Uterus (tissue), 4 donors: ENCODE measurements at places on chromosomes 16 and 17. TPM values are rescaled to one million over a fixed set of nuclear protein-coding genes. Genes with fewer than 3 reads are reported as not detected.
A peak's percentile ranks its signal among the peaks of the same experiment; 100 is the strongest.

DNA sequence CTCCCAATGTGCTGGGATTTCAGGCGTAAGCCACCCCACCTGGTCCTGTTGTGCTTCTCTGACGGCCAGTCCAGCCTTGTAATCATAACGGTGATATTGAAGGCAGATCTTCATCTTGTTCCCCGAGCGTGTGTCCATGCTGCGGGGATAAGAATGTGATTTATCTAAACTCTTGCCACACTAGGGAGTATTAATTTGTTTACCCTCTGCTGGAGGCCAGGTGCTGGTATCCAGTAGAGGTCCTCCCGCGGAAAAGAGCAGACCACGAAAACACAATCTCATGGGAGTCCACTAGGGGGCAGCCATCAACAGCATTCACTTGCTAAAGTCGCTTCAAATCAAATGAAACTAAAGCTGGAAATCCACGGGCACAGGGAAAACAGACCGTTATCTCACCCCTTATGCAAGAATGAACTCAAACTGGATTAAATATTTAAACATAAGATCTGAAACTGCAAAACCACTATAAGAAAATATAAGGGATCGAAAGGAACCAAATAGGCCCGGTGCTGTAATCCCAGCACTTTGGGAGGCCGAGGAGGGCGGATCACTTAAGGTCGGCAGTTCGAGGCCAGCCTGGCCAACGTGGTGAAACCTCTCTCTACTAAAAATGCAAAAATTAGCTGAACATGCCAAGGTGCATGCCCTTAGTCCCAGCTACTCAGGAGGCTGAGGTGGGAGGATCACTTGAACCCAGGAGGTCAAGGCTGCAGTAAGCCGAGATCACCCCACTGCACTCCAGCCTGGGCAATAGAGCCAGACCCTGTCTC, 22.3 kb upstream of the RBBP6 start:
- DNase-seq: peak; percentile 84
- peak overlapping the region; percentile 54 for H3K27ac ChIP-seq
- no peaks in the 10 kb centered on the region for H3K27me3 ChIP-seq
- no peaks in the 10 kb centered on the region for H3K36me3 ChIP-seq

Gene KATNIP
- 12.3 TPM for total RNA-seq

Gene RHBDL3
- 3.8 TPM for total RNA-seq

GRCh38 chr16:11233727-11234376, 22.2 kb downstream of the SOCS1 start:
- no peaks in the 10 kb centered on the region for H3K4me1 ChIP-seq
- H3K27me3 ChIP-seq: no peaks in the 10 kb centered on the region
- H3K36me3 ChIP-seq: no peaks in the 10 kb centered on the region
- DNase-seq: no peak

DNA sequence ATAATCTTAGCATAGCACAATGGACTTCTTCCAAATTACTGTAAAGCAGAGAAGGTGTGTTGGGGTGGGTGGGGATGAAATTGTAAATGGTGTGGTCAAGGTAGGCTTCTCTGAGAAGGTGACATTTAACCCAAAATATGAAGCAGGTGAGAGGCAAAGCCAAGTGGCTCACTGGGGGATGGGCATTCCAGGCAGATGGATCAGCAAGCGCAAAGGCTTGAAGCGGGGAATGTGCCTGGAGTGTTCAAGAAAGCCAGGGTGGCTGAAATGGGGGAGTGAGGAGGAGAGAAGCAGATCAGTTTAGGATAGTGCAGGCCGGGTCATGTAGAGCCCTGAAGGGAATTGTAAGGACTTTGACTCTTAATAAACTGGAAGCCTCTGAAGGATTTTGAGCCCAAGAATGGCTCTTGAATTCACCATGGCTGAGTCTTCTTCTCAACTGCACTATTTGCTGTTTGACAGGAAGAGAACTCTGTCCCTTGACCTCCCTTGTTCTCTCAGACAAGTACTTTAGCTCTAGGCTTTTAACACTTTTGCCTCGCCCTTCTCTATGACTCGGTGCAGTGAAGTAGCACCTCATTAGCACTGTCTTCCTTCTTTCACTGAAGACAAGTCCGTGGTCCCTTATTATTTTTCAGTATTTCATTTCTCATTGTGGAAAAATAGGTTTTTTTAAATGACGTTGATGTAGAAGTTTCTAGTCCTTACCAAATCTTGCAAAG, 14.7 kb downstream of the CACNG3 start:
- no peaks in the 10 kb centered on the region for H3K4me1 ChIP-seq
- H3K36me3 ChIP-seq: no peaks in the 10 kb centered on the region
- DNase-seq: no peak
- no peak overlapping the region for H3K27ac ChIP-seq

- H3K36me3 ChIP-seq: no peaks in the 10 kb centered on the region
- H3K4me3 ChIP-seq: no peak overlapping the region
- peak; percentile 70 for DNase-seq
- H3K27ac ChIP-seq: no peak overlapping the region
These were observed 30.3 kb downstream of the HMOX2 start for GRCh38 chr16:4506450-4506849.

Gene NOXO1
- not detected for total RNA-seq

Gene SULT1A3
- total RNA-seq: 5.4 TPM

DNA sequence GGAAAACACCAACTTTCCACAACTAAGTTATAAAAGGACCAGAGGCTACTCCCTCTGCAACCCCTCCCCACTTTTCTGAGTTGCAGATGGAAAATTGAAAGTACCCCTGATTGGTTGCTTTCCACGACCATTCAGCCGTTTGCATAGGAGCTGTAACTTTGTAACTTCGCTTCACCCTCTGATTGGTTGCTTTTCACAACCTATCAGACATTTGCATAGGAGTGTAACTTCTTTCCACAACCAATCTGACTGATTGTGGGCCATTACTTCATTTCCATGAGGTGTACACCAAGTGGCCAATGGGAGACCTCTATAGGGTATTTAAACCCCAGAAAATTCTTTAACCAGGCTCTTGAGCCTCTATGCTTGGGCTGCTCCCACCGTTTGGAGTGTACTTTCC, 644.1 kb downstream of the WWOX start:
- no peaks in the 10 kb centered on the region for H3K36me3 ChIP-seq
- DNase-seq: no peak
- no peaks in the 10 kb centered on the region for H3K4me1 ChIP-seq
- H3K27ac ChIP-seq: peak overlapping the region; percentile 37

GRCh38 chr17:36942631-36943125, 5.4 kb downstream of the LHX1 start:
- H3K27ac ChIP-seq: no peak overlapping the region
- H3K36me3 ChIP-seq: no peaks in the 10 kb centered on the region
- H3K27me3 ChIP-seq: peaks cover 77% of the 10 kb centered on the region

- no peaks in the 10 kb centered on the region for H3K27me3 ChIP-seq
- no peak overlapping the region for H3K4me3 ChIP-seq
- H3K36me3 ChIP-seq: no peaks in the 10 kb centered on the region
- peak overlapping the region; percentile 41 for H3K27ac ChIP-seq
These were observed 157.1 kb downstream of the CMIP start for GRCh38 chr16:81601601-81602255.

DNA sequence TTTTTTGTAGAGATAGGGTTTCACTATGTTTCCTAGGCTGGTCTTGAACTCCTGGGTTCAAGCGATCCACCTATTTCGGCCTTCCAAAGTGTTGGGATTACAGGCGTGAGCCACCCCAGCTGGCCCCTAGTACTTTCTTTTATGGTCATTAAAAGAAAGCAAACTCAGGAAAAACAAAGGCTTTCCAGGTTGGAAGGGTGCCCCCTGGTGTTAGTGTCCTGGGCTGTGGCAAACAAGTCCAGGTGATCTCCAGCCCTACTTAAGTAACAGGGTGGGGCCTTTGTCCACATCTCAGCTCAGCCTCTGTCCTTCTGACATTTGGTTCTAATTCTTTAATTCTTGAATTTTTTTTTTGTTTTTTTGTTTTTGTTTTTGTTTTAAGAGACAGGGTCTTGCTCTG, 6.9 kb downstream of the IGFBP4 start:
- DNase-seq: peak; percentile 59
- no peaks in the 10 kb centered on the region for H3K36me3 ChIP-seq
- peaks cover 25% of the 10 kb centered on the region for H3K4me1 ChIP-seq
- no peaks in the 10 kb centered on the region for H3K27me3 ChIP-seq

Gene RCVRN
- 0.88 TPM for total RNA-seq

DNA sequence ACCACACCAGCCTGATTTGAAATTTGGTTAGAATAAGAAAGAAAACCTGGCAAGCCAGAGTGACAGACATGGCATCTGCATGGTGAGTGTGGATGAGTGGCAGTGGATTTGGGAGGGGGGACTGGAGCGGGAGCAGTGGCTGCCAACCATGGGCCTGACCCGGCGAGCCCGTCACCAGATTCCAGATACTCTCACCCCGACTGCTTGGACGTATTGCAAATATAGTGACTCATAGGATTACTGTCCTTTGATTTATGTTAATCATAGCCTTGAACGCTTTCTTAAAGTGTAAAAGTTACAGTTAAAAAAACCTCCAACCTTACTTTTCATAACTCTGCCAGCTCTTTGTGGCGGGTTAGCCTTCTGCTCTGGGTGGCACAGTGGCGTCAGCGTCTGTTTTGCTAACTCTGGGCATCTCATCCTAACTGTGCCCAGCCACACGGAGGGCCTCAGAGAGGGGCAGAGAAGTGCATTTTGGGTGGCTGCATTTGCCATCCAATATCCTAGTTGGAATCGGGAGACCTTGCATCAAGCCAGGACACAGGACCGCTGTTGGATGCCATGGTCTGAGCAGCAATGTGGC, 26.8 kb upstream of the FOXK2 start:
- no peak overlapping the region for H3K27ac ChIP-seq
- H3K27me3 ChIP-seq: no peaks in the 10 kb centered on the region
- peaks cover 5% of the 10 kb centered on the region for H3K4me1 ChIP-seq

Gene SEPTIN12
- total RNA-seq: not detected

Gene ARL5C
- not detected for total RNA-seq

Gene TSC2
- total RNA-seq: 53.8 TPM

DNA sequence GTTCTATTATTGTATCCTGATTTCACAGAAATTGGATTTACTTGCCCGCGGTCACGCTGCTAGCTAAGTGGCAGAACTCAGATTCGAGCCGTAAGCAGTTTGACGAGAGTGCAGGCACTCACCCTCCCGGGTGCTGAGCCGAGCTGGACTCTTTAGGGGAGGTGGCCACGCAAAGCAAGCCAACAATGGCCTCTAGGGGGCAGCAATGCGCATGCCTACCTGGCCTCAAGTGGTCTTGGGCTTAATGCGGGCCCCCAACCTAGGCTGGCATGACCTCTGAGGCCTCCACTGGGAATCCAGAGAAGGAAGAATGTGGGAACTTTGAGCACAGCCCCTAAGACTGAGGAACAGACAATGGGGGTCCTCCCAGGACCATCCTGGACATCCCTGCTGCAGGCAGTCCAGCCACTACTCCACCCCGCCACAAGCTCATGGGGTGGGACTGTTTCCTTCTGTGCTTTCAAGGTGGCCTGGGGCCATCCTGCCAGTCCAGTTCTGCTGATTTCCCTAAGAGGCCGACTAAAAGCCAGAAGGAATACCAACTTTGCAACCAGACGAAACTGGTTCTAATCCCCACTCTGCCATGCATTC, 276.5 kb downstream of the XYLT1 start:
- H3K36me3 ChIP-seq: no peaks in the 10 kb centered on the region
- DNase-seq: peak; percentile 48
- no peak overlapping the region for H3K27ac ChIP-seq
- H3K4me3 ChIP-seq: no peak overlapping the region
- H3K4me1 ChIP-seq: no peaks in the 10 kb centered on the region

- no peaks in the 10 kb centered on the region for H3K36me3 ChIP-seq
- H3K4me1 ChIP-seq: no peaks in the 10 kb centered on the region
- DNase-seq: no peak
- no peaks in the 10 kb centered on the region for H3K27me3 ChIP-seq
- H3K4me3 ChIP-seq: no peak overlapping the region
These were observed 20.4 kb downstream of the DNAJC7 start for GRCh38 chr17:41996855-41997164.

DNA sequence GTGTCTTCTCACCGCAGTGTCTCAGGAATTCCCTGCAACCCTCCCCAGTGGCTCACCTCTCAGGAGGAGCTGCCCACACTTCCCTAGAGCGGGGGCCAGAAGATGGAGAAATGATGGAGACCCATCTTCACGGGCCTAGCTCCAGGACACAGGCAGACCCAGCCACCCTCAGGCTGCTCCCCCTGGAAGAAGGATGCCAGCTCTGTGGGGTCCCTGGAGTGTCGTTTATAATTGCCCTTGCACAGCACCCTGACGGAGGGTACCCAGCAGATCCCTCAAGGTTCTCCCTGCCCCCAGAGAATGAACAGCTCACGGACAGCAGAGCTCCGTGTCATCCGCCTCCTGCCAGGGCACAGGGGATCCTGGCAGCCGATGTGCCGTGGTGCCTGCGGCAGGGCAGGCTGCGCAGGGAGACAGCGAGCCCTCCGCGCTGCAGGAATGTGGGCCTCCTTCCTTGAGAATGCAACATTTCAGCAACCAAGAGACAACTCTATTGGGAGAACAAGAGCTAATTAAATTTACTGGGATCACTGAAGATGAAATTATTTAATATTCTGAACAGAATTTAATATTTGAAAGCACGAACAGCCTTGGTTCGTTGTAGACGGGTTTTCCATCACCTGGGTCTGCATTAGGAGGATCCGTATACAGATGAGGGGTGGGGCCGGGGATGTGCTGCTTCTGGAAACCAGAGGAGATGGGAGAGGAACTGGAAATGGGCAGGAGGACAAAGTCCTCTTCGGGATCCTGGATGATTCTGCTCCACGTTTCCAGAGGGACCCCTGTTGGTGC, 21.0 kb upstream of the RBFOX3 start:
- no peak overlapping the region for H3K4me3 ChIP-seq
- no peaks in the 10 kb centered on the region for H3K4me1 ChIP-seq
- no peak for DNase-seq

Gene WSCD1
- 8.2 TPM for total RNA-seq

DNA sequence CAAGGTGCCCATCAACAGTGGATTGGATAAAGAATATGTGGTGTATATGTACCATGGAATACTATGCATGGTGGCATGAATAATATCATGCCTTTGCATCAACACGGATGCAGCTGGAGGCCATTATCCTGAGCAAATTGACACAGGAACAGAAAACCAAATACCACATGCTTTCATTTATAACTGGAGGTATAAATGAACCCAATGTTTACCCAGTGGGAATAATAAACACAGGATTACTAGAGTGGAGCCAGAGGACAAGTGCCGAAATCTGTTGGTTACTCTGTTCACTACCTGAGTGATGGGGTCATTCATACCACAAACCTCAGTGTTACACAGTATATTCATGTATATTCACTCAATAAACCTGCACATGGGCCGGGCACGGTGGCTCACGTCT, 125.2 kb downstream of the CDH11 start:
- H3K27me3 ChIP-seq: no peaks in the 10 kb centered on the region
- no peak for DNase-seq
- no peak overlapping the region for H3K4me3 ChIP-seq

DNA sequence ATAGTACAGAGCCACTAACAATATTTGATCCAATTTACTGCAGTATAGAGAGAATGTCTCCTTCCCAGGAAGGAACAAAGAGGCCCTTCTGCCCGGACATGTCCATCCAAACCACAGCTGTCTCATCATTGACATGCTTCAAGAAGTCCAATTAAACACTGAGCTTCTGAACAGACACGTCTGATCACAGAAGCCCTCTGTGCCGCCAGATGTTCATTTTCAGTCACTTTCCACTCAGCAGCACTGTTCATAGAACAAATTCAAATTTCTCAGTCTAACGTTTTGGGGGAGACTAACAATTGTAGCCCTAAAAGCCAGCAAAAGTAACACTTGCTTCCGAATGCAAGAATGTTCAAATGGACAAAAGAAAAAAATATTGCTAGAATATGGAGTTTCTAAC, 15.3 kb downstream of the ZC3H7A start:
- peak overlapping the region; percentile 86 for H3K27ac ChIP-seq
- DNase-seq: no peak
- H3K4me3 ChIP-seq: no peak overlapping the region
- no peaks in the 10 kb centered on the region for H3K27me3 ChIP-seq
